Activated B cell treated with CpG ODN at 0.5 μM for 24 hours (primary cell): ENCODE measurements at places on chromosomes 5 and 9. TPM values are rescaled to one million over a fixed set of nuclear protein-coding genes. Genes with fewer than 3 reads are reported as not detected.

GPBP1 gene
- total RNA-seq = 130 and 142 TPM in 2 replicates

PCDHGB7 gene
- 1.2 and 1.4 TPM in 2 replicates for total RNA-seq

DNA sequence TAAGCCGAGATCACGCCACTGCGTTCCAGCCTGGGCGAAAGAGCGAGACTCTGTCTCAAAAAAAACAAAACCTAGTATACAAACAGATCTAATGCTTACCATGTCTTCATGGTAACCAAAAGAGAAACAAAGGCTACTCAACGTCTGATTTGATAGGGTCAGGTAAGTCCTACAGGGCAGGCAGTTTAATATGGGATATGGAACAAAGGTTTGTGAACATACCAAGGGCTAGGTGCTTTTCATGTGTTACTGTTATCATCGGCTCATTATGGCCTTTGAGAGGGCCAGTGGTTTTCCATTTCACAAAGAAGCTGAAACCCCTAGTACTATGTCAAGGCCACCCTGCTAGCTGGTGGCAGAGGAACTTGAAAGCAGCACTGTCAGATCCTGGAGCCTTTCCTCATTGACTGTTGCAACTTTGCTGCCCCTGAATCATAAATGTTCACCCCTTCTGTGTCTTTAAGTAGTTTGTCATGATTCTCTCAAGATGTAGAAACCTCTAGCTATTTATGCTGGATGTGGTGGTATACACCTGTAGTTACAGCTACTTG lies 5.1 kb downstream of the IQGAP2 start:
- no peak for DNase-seq
- H3K4me1 ChIP-seq = peaks cover 36% of the 10 kb centered on the region
- no peak overlapping the region for H3K4me3 ChIP-seq
- H3K27me3 ChIP-seq = no peaks in the 10 kb centered on the region
- H3K36me3 ChIP-seq = peaks cover under 1% of the 10 kb centered on the region

GRCh38 chr9:126436545-126437267 lies 110.1 kb downstream of the MVB12B start:
- H3K4me3 ChIP-seq = no peak overlapping the region
- no peaks in the 10 kb centered on the region for H3K27me3 ChIP-seq
- H3K36me3 ChIP-seq = no peaks in the 10 kb centered on the region
- peaks cover under 1% of the 10 kb centered on the region for H3K4me1 ChIP-seq
- H3K27ac ChIP-seq = no peak overlapping the region

GRCh38 chr5:149453618-149454415 lies 74.7 kb upstream of the IL17B start:
- DNase-seq = no peak
- H3K27ac ChIP-seq = no peak overlapping the region
- H3K4me3 ChIP-seq = no peak overlapping the region
- H3K36me3 ChIP-seq = no peaks in the 10 kb centered on the region
- no peaks in the 10 kb centered on the region for H3K27me3 ChIP-seq

ZNF883 gene
- total RNA-seq = 0.33 and 1.0 TPM in 2 replicates

- no peaks in the 10 kb centered on the region for H3K4me1 ChIP-seq
- H3K27ac ChIP-seq = no peak overlapping the region
- H3K36me3 ChIP-seq = no peaks in the 10 kb centered on the region
- H3K27me3 ChIP-seq = peaks cover 6% of the 10 kb centered on the region
Measured at GRCh38 chr9:95336281-95336680, 18.8 kb upstream of the FANCC start.

SPATA31E1 gene
- total RNA-seq = not detected in 2 replicates

GRCh38 chr9:96686638-96687335 lies 31.7 kb upstream of the PRXL2C start:
- H3K4me1 ChIP-seq = peaks cover 10% of the 10 kb centered on the region
- H3K4me3 ChIP-seq = peak overlapping the region; percentile 89
- DNase-seq = peak; percentile 78
- no peaks in the 10 kb centered on the region for H3K27me3 ChIP-seq
- peak overlapping the region; percentile 79 for H3K27ac ChIP-seq
- H3K36me3 ChIP-seq = peaks cover 8% of the 10 kb centered on the region

DNA sequence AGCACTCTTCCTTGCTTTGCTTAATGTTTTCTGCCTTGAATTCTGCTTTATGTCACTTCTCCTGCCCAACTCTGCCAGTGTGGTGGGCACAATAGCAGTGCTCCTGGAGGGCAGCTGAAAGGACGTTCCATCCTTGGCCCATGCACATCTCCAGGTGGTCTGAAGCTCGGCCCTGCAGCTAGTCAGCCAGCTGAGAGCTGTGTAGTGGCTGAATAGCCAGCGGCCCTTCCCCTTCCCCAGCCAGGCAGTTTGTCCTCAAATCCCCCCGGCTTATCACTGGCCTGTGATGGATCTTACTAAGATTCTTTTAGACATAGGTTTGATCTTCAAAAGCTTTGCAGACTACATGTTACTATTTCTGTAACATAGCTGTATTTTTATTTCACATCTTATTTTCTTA lies 42.7 kb upstream of the ANGPTL2 start:
- H3K4me1 ChIP-seq = peaks cover 51% of the 10 kb centered on the region
- no peak overlapping the region for H3K27ac ChIP-seq
- DNase-seq = no peak
- no peak overlapping the region for H3K4me3 ChIP-seq
- peaks cover 7% of the 10 kb centered on the region for H3K36me3 ChIP-seq

DNA sequence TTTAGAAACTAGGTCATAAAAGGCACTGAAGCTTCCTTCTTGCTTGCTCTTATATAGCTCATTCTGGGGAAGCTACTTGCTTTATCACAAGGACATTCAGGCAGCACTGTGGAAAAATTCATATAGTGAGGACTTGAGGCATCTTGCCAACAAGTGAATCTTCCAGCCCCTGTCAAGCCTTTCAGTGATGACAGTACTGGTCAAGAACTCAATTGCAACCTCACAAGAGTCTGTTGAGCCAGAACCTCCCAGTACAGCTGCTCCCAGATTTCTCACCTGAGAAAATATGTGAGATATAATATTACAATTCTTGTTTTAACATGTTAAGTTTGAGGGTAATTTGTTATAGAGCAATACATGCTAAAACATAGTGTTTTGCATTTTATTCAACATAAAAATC lies 2011.0 kb upstream of the NUDT12 start:
- no peak for DNase-seq
- no peak overlapping the region for H3K4me3 ChIP-seq
- H3K27ac ChIP-seq = no peak overlapping the region
- H3K36me3 ChIP-seq = no peaks in the 10 kb centered on the region
- no peaks in the 10 kb centered on the region for H3K4me1 ChIP-seq

DNA sequence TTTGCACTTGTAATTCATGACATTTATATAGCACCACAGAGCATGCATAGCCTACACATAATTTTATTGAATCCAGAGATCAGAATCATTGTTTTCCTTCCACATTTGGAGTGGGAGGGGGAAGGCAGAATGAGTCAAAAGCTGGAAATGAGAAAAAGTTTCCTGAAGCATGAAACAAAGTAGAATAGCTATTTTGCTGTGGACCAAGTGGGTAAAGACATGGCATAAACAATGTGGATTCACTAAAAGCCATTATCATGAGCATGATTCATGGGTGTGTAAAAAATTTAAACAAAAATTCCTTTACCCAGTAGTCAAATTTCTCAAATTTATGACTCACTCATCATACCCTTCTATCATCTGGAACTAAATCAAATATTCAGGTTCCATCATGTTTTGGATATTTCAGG lies 97.9 kb downstream of the YIPF5 start:
- no peak overlapping the region for H3K27ac ChIP-seq
- H3K27me3 ChIP-seq = peaks cover 3% of the 10 kb centered on the region
- no peak overlapping the region for H3K4me3 ChIP-seq
- no peak for DNase-seq
- no peaks in the 10 kb centered on the region for H3K4me1 ChIP-seq

DNA sequence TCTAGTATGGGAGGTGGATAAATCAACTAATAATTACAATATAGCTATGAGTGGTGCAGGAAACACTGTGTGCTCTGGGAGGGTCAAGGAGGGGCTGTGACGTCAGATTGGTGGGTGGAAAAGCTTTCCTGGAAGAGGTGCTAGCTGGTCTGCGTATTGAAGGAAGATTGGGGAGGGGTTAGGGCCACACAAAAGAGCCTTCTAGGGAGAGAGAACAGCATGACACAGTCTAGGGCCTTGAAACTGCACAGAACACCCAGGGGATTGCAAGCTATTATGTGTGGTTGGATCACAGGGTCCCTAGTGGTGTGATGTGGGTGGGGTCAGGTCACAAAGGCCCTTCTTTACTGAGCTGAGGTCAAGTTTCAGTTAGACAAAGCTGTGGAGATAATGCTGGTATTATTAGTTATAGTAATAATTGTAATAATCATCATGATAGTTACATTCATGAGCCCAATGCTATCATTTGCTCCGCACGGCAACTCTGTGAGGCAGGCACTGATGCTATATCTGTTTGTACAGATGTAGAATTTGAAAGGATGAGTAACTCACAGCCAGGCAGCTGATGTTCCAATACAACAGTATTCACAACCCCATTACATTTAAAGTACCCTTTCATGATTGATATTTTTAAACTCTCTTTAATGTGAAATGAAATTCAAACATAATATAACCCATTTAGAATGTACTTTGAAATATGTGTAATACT lies 197.4 kb upstream of the IL12B start:
- DNase-seq = no peak
- H3K4me1 ChIP-seq = no peaks in the 10 kb centered on the region
- no peaks in the 10 kb centered on the region for H3K36me3 ChIP-seq
- no peaks in the 10 kb centered on the region for H3K27me3 ChIP-seq

WNT8A gene
- total RNA-seq = not detected in 2 replicates

DNAJA1 gene
- total RNA-seq = 107 and 117 TPM in 2 replicates

- peaks cover 67% of the 10 kb centered on the region for H3K4me1 ChIP-seq
- H3K4me3 ChIP-seq = peak overlapping the region; percentile 95
- no peak for DNase-seq
- H3K36me3 ChIP-seq = peaks cover 21% of the 10 kb centered on the region
- H3K27me3 ChIP-seq = no peaks in the 10 kb centered on the region
- peak overlapping the region; percentile 96 for H3K27ac ChIP-seq
Measured at GRCh38 chr9:5449521-5450358, 602 bp upstream of the CD274 start.
